ENCODE measurements at places on chromosomes 1 and 21.

GRCh38 chr1:150282558-150282958, 204 bp downstream of the CIART start:
- DNase-seq: no peak

GRCh38 chr1:46520063-46520911, 30.7 kb downstream of the DMBX1 start:
- DNase-seq: no peak

- no peak for DNase-seq
Measured at GRCh38 chr1:207234690-207235089, 86.8 kb upstream of the CD55 start.

DNA sequence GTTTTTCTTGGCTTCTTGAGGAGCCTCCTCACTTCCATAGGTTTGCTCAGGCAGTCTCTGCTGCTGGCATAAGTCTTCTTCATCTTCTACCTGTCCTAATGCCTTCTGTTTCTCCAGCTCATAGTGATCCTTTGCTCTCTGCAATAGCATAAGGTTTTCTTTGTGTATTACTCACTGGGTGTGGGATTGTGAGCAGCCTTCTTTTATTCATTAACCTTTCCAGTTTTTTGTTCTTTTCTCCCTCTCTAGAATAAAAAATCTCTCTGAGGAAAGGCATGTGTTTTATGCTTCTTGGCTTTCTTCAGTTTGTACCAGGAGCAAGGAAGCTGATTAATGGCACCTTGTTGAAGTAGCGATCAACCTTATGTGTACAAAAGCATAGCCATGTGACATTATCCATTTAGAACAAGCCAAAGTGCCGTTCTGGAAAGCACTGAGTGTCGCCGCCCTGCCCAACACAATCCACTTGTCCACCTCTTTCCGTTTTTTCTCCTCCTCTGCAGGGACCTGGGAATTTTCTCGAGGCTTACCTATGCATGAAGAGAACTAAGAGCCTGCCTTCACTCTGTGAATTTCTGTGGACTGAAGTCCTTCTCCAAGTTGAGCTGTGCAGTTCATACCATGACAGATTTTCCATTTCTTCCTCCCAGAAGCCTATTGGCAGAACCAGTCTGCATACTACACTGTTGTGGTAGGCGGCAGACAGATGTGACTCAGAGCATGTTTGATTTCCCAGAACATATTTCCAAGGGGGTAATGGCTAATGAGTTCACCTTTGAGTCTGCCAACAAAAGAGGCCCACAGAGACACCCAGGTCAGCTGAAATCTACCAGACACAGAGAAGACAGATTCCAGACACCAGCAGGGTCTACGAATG, 39.0 kb downstream of the DPT start:
- no peak for DNase-seq

DNA sequence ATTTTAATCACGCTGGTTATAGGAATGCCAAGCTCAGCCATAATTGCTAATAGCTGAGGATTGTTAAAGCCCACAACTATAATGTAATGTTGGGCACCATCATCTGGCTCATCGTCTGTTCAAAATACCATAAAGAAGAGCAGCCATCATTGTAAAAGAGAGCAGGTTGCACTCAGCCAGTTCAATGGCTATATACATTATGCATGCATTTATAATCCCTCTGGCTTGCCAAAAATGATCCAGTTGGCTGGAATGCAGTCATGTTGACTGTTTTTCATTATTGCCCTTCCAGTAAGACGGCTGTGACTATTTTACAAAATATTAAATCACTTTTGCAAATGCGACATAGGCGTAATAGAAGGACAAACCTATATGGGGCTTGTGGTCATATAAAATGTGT, 85.3 kb downstream of the SPAG17 start:
- no peak for DNase-seq

DNA sequence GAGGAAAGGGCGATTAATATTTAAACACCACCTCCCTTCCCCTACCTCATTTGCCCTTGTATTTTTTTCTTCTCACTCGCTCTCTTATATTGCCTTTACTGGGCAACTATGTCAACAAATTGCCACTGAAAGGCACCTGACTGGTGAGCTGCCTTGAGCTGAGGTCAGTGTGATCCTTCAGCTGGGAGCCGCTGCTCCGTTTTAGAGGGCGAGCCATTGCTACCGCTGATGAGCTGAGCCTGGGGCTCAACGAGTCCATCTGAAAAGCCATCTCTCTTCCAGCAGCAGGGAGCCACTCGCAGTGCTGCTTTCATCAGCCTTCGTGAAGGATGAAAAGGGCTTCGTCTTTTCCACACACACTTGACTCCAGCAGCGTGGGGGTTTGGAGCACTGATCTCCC, 108.0 kb upstream of the KIF26B start:
- DNase-seq: no peak

DNA sequence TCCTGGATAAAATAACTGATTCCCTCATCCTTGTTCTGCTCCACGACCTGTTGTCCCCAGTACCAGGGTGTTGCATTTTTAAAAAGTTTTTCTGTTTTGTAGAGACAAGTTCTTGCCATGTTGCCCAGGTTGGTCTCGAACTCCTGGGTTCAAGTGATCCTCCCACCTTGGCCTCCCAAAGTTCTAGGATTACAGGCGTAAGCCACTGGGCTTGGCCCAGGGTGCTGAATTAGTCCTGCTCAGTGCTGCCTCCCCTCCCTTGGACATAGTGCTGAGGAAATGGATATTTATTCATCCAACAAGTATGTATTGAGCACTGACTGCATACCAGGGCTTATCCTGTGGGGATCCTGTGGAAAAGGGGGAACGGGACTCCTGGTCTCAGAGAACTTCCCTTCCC, 126.4 kb downstream of the PTPRU start:
- no peak for DNase-seq

GRCh38 chr1:239446611-239447010, 60.2 kb downstream of the CHRM3 start:
- DNase-seq: no peak

- no peak for DNase-seq
Measured at GRCh38 chr1:239682046-239682445, 295.7 kb downstream of the CHRM3 start.

DNA sequence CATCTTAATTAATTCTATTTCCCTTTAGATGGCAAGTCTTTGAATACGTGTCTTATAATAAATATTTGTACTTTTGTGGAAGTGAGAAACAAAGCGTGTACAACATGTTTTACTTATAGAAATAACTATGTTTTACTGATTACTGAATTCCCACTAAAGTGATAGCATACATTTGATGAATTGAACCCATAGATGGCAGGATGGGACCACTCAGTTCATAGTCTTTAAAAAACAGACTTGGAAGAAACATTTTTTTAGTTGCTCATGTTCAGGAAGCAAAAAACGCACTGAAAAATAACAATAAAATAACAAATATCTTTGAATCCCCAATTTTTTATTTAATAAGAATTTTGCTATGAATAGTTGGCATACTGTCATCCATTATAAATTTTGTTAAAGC, 507.1 kb upstream of the ZRANB2 start:
- peak; percentile 70 for DNase-seq

- DNase-seq: peak; percentile 87
Measured at GRCh38 chr1:94092210-94092613, 28.7 kb downstream of the ABCA4 start.

GRCh38 chr1:199157494-199157893, 518.7 kb downstream of the PTPRC start:
- DNase-seq: no peak

GRCh38 chr1:221801773-221802516, 60.1 kb upstream of the DUSP10 start:
- DNase-seq: no peak

GRCh38 chr1:42403880-42404400, 23.3 kb downstream of the RIMKLA start:
- no peak for DNase-seq

GRCh38 chr1:49626472-49626871, 397.3 kb downstream of the AGBL4 start:
- no peak for DNase-seq

GRCh38 chr1:119978018-119978505, 81.7 kb upstream of the ADAM30 start:
- DNase-seq: peak; percentile 5

DNA sequence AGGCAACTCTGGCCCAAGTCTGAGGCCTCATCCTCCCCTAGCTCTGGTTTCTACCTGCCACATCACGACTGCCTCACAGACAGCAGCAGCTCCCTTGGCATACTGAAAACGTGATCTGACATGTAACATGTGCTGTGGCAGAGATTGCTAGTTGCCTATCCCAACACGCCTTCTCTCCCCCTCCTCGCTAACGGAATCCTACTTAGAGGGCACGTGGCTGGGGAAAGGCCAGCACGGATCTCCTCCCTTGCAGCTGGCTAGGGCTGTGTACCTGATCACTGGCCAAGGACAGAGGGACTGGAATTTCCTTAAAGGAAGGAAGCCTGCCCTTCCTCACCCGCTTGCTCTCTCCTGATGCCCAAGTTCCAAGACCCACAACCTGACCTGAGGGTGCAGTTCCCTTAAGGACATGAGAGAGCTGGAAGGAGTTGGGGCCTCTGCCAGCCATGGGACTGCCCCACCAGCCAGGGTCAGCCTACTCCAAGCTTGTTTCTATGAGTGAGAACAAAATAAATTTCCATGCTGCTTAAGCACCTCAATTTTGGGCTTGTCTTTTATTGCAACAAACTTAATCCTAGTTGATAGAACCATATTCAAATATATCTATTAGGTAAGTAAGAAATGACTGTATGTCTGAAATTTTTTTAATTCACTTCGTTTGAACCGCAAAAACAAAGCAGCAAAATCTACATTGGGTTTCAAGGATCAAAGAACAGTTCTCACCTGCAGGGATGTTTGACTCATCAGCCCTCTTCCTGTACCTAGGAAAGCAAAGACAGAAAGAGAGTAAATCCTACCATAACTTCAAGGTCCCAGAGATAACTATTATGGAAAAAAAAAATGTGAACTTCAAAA, 7.2 kb downstream of the SETD4 start:
- DNase-seq: no peak
